ENCODE measurements at places on chromosomes 6 and 20. TPM values are rescaled to one million over a fixed set of nuclear protein-coding genes. Genes with fewer than 3 reads are reported as not detected.

GRCh38 chr6:1747531-1747930 lies 137.8 kb downstream of the FOXC1 start:
- no peaks in the 10 kb centered on the region for H3K27me3 ChIP-seq
- no peaks in the 10 kb centered on the region for H3K4me1 ChIP-seq
- DNase-seq = no peak
- no peak overlapping the region for H3K4me3 ChIP-seq
- H3K27ac ChIP-seq = no peak overlapping the region

Gene SEMG1
- total RNA-seq = not detected

Gene PSMF1
- total RNA-seq = 88.7 TPM

- H3K4me3 ChIP-seq = no peak overlapping the region
- H3K27ac ChIP-seq = no peak overlapping the region
Observed at GRCh38 chr6:167034056-167034455, 34.9 kb downstream of the CEP43 start.

GRCh38 chr6:156630613-156631302 lies 146.4 kb upstream of the ARID1B start:
- no peak overlapping the region for H3K27ac ChIP-seq
- H3K36me3 ChIP-seq = no peaks in the 10 kb centered on the region
- H3K4me3 ChIP-seq = no peak overlapping the region
- no peaks in the 10 kb centered on the region for H3K27me3 ChIP-seq

DNA sequence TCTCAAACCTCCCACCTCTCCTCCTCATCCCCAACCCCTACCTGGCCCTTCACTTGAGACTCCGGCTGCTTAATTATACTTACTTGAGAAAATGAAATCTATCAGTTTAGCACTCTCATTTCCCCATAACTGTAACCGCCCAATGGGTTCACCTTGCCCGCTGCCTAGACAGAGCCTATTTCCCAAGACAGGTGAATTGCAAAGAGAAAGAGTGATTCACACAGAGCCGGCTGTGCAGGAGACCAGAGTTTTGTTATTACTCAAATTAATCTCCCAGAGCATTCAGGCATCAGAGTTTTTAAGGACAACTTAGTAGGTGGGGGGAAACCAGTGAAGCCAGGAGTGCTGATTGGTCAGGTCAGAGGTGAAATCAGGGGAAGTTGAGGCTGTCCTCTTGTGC lies 301.4 kb upstream of the CDYL start:
- DNase-seq = no peak
- H3K27me3 ChIP-seq = no peaks in the 10 kb centered on the region
- no peaks in the 10 kb centered on the region for H3K4me1 ChIP-seq
- no peak overlapping the region for H3K27ac ChIP-seq

- no peaks in the 10 kb centered on the region for H3K36me3 ChIP-seq
- no peaks in the 10 kb centered on the region for H3K27me3 ChIP-seq
- no peak for DNase-seq
- no peak overlapping the region for H3K4me3 ChIP-seq
Observed at GRCh38 chr6:167513778-167514177, 188.9 kb downstream of the TTLL2 start.

- peak; percentile 33 for DNase-seq
- no peaks in the 10 kb centered on the region for H3K27me3 ChIP-seq
- no peaks in the 10 kb centered on the region for H3K4me1 ChIP-seq
- H3K4me3 ChIP-seq = no peak overlapping the region
Observed at GRCh38 chr20:63381781-63382431, 20.8 kb upstream of the CHRNA4 start.

DNA sequence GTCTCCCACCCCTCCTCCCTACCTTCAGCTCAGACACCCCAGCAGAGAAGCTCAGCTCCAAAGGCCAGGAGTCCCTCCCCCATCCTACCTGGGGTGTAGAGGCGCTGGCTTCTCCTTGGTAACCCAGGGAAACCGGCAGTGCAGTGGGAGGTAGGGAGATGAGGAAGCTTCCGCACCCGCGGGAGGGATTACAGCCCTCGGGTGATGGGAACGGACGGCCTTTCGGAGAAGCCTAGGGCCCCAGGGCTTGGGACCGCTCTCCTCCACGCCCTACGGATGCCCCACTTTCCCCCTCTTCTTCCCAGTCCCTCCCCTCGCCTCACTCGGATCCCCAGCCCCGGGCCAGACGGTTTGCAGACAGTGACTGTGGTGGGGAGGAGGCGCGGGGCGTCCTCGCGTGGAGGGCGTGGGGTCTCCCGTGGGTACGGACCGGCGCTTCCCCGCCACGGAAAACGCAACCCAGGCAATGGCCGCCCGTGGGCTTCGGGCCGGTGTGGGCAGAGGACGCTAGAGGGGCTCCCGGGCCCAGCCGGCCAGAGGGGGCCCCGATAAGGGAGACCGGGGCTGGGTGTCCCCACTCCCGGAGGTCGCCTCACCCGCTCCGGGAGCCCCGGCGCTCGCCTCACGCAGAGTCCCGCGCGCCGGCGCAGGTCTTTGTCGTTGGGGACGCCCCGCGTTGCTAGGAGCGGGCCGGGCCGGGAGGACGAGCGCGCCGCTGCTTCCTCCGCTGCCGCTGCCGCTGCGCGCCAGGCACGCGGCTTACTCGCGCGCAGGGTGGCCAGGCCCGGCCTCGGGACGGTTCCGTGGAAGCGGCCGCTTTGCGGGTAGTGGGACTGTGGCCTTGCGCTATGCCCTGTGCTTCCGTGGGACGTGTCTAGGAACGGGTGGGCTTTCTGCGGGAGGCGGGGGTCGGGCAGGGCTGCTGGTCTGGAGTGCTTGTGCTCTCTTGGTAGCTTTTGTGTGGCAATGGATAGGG lies 15.8 kb downstream of the AARS2 start:
- DNase-seq = peak; percentile 63
- H3K4me3 ChIP-seq = peak overlapping the region; percentile 50
- H3K4me1 ChIP-seq = peaks cover 11% of the 10 kb centered on the region
- peaks cover 23% of the 10 kb centered on the region for H3K36me3 ChIP-seq

Gene SAMD10
- 10.6 TPM for total RNA-seq

Gene ITPR3
- total RNA-seq = 46.1 TPM

Gene HLA-DRB1
- 18.4 TPM for total RNA-seq

DNA sequence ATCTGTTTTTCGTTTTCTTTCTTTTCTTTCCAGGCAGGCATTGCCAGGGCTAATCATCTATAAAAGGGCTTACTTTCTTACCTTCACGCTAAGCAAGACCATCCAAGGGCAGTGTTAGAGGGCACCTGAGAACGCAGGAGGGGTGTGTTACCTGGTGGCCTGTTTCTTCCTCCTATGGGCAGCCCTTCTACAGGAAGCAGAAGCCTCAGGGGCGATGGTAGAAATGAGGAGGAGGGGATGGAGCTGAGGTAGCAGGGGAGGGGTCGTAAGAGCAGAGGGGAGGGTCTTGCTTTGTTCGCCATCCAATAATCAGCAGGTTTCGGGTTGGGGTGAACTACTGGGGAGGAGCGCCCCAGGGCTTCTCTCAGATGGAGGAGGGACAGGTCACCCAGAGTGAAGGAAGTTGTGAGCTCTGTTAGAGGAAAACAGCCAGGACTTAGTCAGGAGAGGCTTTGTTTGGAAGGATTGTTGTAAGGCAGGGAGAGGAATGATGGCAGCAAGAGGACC lies 1.5 kb upstream of the CCR6 start:
- H3K36me3 ChIP-seq = no peaks in the 10 kb centered on the region
- DNase-seq = no peak
- H3K27me3 ChIP-seq = no peaks in the 10 kb centered on the region

Gene TSBP1
- not detected for total RNA-seq

GRCh38 chr6:19599796-19600464 lies 237.2 kb upstream of the ID4 start:
- H3K4me3 ChIP-seq = no peak overlapping the region
- no peaks in the 10 kb centered on the region for H3K36me3 ChIP-seq
- H3K27me3 ChIP-seq = no peaks in the 10 kb centered on the region
- no peak for DNase-seq
- no peak overlapping the region for H3K27ac ChIP-seq

GRCh38 chr20:19834287-19834686 lies 76.2 kb downstream of the RIN2 start:
- no peak overlapping the region for H3K4me3 ChIP-seq
- no peaks in the 10 kb centered on the region for H3K27me3 ChIP-seq
- H3K4me1 ChIP-seq = no peaks in the 10 kb centered on the region
- no peaks in the 10 kb centered on the region for H3K36me3 ChIP-seq
- no peak overlapping the region for H3K27ac ChIP-seq
- DNase-seq = no peak

Gene SNX9
- total RNA-seq = 24.0 TPM

DNA sequence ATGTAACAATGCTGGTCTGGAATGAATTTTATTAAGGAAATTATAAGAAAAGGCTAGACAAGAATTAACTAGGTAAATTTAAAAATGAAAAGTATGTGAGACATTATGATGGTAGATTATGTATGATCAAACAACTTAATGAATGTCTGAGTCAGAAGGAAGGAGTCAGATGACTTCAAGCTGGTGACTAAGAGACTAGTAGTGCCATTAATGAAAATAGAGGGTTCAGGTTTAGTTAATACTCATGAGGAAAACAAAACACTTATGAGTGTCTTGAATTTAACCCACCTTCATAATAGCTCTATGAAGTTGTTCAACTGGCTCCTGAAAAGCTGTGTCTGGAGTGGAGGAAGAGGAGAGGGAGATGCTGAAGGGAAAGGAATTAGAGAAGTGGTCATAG lies 256.3 kb downstream of the ADGRB3 start:
- no peaks in the 10 kb centered on the region for H3K27me3 ChIP-seq
- no peak for DNase-seq
- H3K27ac ChIP-seq = no peak overlapping the region

DNA sequence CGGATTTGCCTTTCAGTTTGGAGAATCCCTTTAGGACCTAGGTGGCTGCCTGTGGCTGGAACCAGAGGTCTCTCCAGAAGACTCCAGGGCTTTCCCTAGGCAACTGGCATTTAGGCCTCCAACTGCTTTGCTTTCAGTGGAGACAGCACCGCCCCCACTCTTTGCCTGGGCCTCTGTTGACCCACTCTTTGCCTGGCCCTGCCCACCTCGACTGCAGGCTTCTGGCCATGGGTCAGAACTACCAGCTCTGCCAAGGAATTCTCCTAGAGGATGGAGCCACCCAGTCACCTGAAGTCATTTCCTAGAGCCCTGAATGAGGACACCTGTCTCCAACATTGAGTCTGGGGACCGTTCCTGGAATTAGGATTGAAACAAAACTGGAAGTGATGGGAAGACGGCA lies 439.0 kb upstream of the CDH4 start:
- no peak overlapping the region for H3K27ac ChIP-seq
- no peaks in the 10 kb centered on the region for H3K36me3 ChIP-seq
- DNase-seq = no peak
- H3K4me1 ChIP-seq = no peaks in the 10 kb centered on the region
- no peaks in the 10 kb centered on the region for H3K27me3 ChIP-seq

DNA sequence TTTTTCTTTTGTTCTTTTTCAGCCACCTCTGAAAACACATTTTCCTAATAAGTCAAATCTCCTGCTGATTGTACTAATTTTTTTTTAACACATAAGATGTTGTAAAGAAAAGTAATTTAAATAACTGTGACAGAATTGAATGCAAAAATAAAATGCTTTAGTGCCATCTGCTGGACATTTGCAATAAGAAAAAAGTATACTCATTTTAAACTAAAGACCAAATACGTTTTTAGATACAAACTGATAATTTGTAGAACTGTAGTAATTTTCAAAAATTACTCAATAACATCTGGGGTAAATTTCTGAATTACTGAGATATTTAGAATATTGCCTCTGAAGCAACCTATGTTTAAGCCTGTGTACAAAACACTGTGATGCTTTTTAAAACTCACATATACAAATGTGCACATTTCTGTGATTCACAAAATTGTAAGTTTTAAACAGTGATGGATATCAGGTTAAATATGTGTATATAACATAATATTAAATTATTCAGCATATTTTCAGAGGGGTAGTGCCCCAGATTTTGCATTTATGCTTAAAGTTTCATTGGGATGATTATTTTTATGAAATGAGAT lies 198.7 kb downstream of the RIMS1 start:
- DNase-seq = no peak
- H3K4me3 ChIP-seq = no peak overlapping the region
- no peaks in the 10 kb centered on the region for H3K4me1 ChIP-seq
- no peaks in the 10 kb centered on the region for H3K36me3 ChIP-seq
- no peak overlapping the region for H3K27ac ChIP-seq
- no peaks in the 10 kb centered on the region for H3K27me3 ChIP-seq

Gene PACRG
- total RNA-seq = not detected

DNA sequence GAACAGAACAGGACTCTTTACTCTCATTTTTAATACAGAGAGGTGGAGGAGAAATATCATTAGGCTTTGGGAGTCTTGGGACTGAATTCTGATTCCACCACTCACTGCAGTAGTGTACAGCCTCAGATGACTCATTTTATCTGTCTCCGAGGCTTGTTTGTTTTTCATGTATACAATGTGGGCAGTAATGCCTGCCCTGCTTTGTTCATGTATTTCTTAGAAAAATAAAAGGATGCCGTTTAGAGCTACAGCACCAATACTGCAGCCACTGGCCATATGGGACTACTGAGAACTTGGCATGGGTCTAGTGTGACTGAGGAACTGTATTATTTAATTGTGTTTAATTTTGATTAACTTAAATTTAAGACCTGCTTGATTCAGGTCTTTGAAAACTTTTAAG lies 41.2 kb upstream of the JAG1 start:
- no peaks in the 10 kb centered on the region for H3K27me3 ChIP-seq
- H3K27ac ChIP-seq = no peak overlapping the region
- no peak overlapping the region for H3K4me3 ChIP-seq
- DNase-seq = no peak

- H3K27ac ChIP-seq = no peak overlapping the region
- H3K4me3 ChIP-seq = no peak overlapping the region
- H3K27me3 ChIP-seq = no peaks in the 10 kb centered on the region
- no peaks in the 10 kb centered on the region for H3K36me3 ChIP-seq
- no peak for DNase-seq
- H3K4me1 ChIP-seq = no peaks in the 10 kb centered on the region
Observed at GRCh38 chr20:57065646-57066045, 200.8 kb downstream of the BMP7 start.

- H3K27ac ChIP-seq = no peak overlapping the region
- H3K4me3 ChIP-seq = no peak overlapping the region
- no peaks in the 10 kb centered on the region for H3K4me1 ChIP-seq
- DNase-seq = no peak
Observed at GRCh38 chr6:135710042-135710441, 141.5 kb upstream of the PDE7B start.

DNA sequence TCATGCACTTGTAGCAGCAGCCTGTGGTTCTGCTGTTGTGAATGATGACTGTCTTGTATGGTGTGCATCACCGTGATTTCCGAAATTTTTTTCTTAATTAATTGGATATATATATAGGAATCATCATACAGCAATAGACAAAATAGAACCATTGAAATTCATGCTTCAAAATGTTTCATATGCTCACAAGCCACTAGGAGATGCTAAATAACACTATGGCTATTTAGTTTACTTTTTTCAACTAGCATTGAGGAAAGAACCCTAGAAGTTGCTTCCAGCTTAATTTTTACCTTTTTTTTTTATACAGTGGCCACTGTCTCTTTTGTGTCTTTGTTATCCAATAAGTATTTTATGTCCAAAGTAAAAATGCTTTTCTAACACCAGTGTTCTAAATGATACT lies 485.4 kb downstream of the CDKAL1 start:
- no peaks in the 10 kb centered on the region for H3K4me1 ChIP-seq
- no peaks in the 10 kb centered on the region for H3K27me3 ChIP-seq
- H3K27ac ChIP-seq = no peak overlapping the region
- H3K36me3 ChIP-seq = no peaks in the 10 kb centered on the region
- no peak overlapping the region for H3K4me3 ChIP-seq
- DNase-seq = no peak

GRCh38 chr6:78577585-78577984 lies 289.8 kb upstream of the IRAK1BP1 start:
- H3K4me3 ChIP-seq = no peak overlapping the region
- H3K27me3 ChIP-seq = no peaks in the 10 kb centered on the region
- DNase-seq = no peak
- no peaks in the 10 kb centered on the region for H3K4me1 ChIP-seq
- H3K36me3 ChIP-seq = no peaks in the 10 kb centered on the region

Gene SFTA2
- total RNA-seq = not detected

Gene CBLN4
- not detected for total RNA-seq
